Inflammatory macrophage (primary cell): ENCODE measurements at places on chromosomes 2 and 18.
A peak's percentile ranks its signal among the peaks of the same experiment; 100 is the strongest.

GRCh38 chr2:25982273-25982967, at the start of gene KIF3C:
KIF3C (minus strand) TSS chr2:25982497; CDS start chr2:25981917, 580 bp downstream.
- peak; percentile 46 for DNase-seq

DNA sequence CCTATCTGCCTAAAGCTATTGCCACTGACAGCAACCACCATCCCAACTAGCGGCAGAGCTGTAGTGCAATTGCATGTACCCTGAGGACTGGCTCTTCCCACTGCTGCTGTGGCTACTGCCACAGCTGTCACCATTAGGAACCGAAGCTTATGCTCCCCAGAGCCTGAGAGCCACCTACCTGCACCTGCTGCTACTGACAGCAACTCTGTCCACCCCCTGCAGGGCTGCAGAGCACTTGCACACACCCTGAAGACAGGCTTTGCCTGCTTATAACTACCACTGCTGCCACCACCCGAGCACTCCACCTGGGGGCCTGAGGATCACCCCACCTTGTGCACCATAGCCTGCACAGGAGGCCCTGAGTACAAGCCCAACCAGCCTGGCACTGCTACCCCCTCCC, 217.6 kb upstream of the FOSL2 start:
- DNase-seq, result no peak

GRCh38 chr2:24711865-24712264, 81.3 kb downstream of the PTRHD1 start:
- no peak for DNase-seq

GRCh38 chr2:136324966-136325365, 207.0 kb upstream of the CXCR4 start:
- DNase-seq, result peak; percentile 63

- DNase-seq, result no peak
Observed at GRCh38 chr2:66498289-66498975, 63.5 kb downstream of the MEIS1 start.

GRCh38 chr2:197145471-197146056, 165.0 kb downstream of the ANKRD44 start:
- peak; percentile 87 for DNase-seq

DNA sequence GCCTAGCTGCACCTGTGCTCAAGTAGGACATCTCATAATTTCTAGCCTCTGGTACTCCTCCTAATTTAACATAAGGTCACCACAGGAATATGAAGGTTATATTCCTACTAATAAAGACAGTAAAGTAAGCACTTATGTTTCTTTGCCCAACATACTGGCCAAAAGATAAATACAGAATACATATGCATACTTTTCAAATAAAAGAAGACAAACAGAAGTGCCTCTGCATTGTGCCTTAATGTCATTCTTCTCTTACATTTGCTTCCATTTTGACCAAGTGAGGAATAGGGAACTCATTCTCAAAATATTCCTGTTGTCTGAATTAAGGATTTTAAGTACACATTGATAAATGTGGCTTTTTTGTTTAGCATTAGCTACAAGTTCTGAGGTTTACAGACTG, 5.6 kb downstream of the BCL11A start:
- no peak for DNase-seq

GRCh38 chr2:23516520-23517256, 131.7 kb downstream of the KLHL29 start:
- no peak for DNase-seq

DNA sequence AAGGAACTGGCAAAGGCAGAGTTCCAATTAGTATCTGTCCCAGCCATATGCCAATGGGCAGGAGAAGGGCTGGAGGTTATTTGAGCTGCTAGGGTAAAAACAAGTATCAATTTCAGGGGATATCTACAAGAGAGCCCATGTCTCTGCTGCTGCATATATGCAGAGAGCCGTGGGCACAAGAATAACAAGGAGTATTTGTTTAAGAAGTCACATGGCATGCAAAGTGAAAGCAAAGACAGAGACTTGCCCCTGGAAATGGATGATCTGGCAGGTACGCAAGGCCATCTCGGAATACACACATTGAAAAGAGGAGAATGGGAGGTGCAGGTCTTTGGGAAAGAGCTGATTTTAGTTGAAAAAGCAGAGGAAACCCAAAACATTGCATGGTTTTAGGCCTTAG, 170.6 kb downstream of the EVA1A start:
- no peak for DNase-seq

- DNase-seq, result no peak
Observed at GRCh38 chr2:46704593-46704992, 211.0 kb downstream of the MCFD2 start.
